ENCODE measurements at places on chromosomes 11 and 22.
A peak's percentile ranks its signal among the peaks of the same experiment; 100 is the strongest.

GRCh38 chr11:20909995-20910726 is 240.8 kb downstream of the NELL1 start:
- DNase-seq: no peak

GRCh38 chr22:27488456-27489177 is 312.9 kb downstream of the MN1 start:
- DNase-seq: no peak

GRCh38 chr11:122747351-122747781 is 90.9 kb upstream of the CRTAM start:
- DNase-seq: no peak

DNA sequence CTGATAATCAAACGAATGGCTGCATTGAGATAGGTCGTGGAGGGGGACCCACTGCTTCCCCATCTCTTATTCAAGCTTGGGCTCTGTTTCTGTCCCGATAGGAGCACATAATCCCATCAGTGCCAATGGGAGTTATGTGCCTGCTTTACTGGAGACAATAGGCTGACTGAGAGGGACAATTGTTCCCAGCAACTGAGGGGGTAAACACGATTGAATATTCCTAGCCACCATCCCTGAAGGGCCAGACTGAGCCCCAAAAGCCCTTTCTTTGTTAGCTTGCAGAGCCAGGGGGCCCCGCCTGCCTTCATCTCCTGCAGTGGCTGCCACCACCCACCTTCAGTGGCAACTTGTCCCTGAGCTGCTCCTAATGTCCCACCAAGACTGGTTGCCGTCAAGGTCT is 172.8 kb upstream of the NAV2 start:
- DNase-seq: no peak

DNA sequence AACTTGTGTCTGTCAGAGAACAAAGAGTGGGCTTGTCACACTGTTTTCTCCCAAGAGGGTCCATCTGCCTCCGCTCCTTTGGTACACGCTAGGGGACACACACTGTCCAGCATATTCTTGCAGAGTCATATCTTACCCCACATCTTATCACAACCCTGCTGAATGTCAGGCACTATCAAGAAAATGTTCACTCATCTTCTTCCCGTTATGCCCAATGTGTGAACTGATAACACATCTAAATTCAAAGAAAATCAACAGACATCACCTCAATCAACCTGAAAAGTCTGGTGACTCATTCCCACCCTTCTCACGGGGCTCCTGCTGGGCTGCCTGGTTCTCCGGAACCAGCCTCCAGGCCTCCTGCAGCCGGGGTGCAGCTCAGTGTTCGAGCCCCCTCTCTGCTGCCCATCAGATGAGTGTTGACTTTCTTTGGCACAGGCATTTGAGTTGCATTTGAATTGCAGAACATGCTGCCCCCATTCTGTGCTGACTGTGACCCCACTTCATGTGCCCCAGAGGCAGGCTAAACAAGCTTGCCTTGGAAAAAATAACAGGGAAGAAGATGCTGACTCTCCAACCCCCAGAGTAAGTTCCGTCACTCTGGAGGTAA is 19.4 kb downstream of the GRAP2 start:
- no peak for DNase-seq

- peak; percentile 40 for DNase-seq
These were observed 33.6 kb downstream of the MAP6 start for GRCh38 chr11:75635066-75635862.

DNA sequence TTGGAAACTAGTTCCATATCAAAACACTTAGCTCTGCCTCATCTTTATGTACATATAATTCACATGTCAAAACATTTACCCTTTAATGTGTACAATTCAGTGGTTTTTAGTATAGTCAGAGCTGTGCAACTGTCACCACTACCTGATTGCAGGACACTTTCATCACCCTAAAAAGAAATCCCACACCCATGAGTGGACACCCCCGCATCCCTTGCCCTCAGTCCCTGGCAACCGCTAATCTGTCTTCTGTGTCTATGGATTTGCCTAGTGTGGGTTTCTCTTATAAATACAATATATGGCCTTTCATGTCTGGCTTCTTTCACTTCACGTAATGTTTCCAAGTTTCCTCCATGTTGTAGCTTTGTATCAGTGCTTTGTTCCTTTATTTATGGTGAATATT is 8.6 kb upstream of the EMID1 start:
- no peak for DNase-seq

DNA sequence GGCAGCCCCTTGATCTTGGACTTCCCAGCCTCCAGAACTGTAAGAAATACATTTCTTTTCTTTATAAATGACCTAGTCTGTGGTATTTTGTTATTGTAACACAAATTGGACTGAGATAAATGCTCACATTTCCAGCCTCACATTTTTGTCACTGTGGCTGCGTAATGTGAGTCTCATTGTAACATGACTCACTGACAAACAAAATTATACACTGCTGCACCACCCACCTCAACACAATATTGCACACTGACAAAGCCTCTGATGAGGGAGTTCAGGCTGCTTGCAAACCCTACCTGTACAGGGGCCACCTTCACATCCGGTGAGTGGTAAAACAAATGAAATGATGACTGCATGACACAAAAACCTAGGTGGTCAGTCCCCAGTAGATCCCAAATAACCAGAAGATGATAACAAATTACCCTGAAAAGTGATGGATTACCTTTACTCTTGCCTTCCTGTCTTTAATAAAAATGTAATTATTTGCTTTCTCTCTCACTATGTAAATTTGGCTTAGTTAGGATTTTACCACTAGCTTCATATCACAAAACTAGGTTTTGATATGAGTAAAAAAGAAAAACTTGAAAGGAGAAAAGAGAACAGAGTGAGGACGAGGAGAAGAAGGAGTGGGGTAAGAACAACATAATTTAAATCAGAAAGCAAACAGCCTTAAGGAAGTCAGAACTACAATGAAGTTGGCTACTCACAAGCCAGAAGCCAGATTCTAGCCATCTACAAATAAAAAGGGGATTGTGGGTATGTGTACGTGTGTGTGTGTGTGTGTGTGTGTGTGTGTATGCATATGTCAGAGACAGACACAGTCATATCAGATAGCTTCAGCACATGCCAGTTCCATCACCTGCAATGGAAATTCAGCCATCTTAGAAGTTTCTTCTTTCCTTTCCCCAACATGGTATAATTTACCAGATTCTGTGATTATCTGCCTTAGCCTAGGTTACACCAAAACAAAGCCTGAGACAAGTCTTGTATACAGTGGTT is 53.4 kb upstream of the SESN3 start:
- DNase-seq: peak; percentile 36

GRCh38 chr11:122853971-122854446 is 15.7 kb downstream of the CRTAM start:
- DNase-seq: peak; percentile 84

- DNase-seq: peak; percentile 86
These were observed 21.9 kb downstream of the IGSF9B start for GRCh38 chr11:133934599-133935550.

DNA sequence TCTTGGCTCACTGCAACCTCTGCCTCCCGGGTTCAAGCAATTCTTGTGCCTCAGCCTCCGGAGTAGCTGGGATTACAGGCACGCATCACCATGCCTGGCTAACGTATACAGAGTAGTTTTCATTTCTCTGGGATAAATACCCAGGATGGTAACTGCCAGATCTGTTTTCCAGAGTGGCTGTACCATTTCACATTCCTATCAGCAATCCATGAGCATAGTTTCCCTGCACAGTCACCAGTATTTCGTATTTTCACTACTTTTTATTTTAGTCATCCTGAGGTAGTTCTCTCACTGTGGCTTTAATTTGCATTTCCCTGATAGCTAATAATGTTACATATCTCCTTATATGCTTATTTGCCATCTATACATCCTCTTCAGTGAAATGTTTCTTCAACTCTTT is 11.0 kb upstream of the SCARF2 start:
- no peak for DNase-seq

DNA sequence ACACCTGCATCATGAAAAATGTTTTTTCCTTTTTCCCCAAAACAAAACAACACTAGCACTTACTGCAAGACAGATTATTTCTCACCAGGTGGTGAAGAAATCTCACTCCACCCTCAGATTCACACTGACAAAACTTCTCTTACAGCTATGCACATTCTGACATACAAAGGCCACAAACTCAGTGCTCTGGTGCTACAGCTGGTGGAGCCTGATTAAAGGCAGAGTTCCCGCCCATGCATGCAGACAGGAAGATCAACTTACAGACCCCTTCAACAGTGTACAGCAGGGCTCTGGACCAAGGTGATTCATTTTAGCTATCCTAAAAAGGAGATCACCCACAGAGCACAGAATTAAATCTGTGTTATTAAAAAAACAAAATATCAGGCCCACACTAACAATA is 112.6 kb downstream of the CADM1 start:
- no peak for DNase-seq

- DNase-seq: no peak
These were observed 34.9 kb downstream of the WBP2NL start for GRCh38 chr22:42033263-42034181.

DNA sequence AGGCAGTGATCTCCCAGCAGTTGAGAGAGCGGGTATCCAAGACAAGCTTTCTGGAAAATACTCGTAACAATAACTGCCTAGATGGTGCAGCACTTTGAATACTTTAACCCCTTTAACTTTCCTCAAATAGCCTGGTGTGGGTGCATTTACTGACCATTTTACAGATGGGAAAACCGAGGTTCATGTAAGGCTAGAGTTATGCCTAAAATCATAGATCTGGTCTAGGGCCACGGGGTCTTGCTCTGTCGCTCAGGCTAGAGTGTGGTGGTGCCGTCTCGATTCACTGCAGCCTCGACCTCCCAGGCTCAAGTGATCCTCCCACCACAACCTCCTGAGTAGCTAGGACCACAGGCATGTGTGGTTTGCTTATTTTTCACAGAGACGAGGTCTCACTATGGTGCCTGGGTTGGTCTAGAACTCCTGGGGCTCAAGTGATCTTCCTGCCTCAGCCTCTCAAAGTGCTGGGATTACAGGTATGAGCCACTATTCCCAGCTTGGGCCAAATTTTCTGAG is 269.2 kb upstream of the SYN3 start:
- DNase-seq: peak; percentile 31

GRCh38 chr11:134837166-134837886 is 425.3 kb upstream of the B3GAT1 start:
- DNase-seq: no peak

DNA sequence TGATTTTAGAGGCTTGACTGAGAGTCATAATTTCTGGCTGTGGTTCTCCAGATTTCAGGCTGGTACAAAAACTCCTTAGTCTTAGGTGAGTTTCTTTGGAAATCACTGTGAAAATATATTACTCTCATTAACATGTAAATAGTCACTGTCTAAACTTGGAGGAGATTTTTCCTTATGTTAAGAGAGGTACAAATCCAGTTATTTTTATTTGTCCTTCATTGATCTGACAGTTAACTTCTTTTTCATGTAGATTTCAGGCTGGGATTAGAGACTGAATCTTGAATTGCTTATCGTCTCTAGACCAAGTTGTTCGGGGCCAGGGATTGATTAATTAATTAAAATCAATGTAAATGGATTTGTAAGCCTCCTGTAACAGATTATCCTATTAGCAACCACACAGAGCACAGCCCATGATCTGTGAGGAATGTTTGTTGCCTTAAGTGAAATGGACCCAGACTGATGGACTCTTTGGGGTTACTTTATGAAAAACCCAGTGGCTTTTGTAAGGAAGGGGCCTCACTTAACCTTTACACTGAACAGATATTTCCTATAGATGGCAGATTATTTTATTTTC is 21.1 kb downstream of the TEAD1 start:
- no peak for DNase-seq

DNA sequence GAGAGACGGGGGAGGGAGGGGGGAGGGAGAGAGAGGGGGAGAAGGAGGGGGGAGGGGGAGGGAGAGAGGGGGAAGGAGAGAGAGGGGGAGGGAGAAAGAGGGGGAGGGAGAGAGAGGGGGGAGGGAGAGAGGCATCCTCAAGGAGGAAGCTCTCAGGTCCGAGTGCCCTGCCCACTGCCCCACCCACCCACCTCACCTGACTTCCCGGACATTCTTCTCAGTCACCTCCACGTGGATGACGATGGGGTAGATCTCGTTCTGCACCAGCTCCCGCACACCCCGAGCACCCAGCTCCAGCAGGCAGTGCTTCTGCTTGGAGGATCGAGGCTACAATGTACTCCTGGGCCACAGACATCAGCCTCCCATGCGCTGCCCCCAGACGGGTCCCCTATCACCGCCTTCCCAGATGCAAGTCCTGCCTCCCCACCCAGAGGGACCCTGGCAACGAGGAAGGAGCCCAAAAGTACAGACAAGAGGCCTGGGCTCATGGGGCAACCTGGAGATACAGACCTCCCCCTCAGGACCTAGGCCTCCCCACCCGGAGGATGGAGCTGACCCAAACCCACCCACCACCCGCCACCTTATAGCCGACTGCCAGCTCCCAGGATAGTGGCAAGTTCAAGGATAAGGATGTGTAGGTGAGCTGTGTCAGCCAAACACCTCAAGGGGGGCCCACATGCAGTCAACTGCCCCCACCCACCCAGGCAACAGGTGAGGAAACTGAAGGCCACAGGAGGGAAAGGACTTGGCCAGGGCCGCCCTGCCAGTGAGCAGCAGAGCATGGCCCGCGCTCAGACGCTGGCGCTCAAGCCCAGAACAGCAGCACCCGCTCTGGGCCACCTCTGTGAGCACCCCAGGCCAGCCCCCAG is 5.6 kb upstream of the MFNG start:
- no peak for DNase-seq

DNA sequence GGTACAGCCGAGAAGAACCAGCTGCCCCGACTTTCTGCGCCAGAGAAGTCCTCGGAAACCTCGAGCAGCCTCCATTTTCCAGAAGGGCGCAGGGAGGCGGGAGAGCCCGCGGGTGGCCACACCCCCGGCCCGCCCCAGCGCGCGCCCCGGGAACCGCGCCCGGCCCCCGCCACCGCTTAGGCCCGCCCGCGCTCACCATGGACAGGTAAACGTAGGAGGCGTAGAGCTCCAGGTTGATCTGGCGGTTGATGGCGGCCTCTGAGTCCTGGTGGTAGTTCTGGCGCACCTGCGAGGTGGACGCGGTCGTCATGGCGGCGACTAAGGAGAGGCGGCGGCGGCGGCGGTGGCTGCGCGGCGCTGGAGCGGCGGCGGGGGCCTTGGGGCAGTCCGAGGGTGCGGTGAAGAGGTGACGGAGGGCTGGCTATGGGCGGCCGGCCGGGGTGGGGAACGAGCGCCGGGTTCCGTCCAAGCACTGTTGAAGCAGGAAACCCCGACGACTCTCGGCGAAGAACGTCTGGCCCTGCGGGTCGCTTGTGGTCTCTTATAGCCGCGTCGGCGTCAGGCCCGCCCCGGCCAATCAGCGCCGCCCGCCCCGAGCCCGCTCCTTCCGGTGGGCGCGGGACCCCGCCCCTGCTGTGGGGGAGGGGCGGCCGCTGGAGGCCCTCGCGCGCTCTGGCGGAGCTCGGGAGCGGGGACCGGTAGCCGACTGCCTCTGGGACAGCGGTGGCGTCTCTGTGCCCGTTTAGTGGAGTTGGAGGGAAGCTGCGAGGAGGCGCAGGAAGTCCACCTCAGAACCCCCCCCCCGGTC is at the start of gene FTH1:
Gene FTH1 (minus strand): TSS at position 519 of the 808 bp plus-strand sequence. CDS start 209 bp downstream, at position 310.
- DNase-seq: peak; percentile 97

- DNase-seq: peak; percentile 93
These were observed 54.7 kb downstream of the MICAL3 start for GRCh38 chr22:17969701-17970113.

- no peak for DNase-seq
These were observed 66.5 kb downstream of the LARGE2 start for GRCh38 chr11:45988921-45989320.

GRCh38 chr11:2825261-2825888 is 60.2 kb downstream of the CDKN1C start:
- DNase-seq: peak; percentile 79
